ENCODE measurements at places on chromosomes 16 and 17.

DNA sequence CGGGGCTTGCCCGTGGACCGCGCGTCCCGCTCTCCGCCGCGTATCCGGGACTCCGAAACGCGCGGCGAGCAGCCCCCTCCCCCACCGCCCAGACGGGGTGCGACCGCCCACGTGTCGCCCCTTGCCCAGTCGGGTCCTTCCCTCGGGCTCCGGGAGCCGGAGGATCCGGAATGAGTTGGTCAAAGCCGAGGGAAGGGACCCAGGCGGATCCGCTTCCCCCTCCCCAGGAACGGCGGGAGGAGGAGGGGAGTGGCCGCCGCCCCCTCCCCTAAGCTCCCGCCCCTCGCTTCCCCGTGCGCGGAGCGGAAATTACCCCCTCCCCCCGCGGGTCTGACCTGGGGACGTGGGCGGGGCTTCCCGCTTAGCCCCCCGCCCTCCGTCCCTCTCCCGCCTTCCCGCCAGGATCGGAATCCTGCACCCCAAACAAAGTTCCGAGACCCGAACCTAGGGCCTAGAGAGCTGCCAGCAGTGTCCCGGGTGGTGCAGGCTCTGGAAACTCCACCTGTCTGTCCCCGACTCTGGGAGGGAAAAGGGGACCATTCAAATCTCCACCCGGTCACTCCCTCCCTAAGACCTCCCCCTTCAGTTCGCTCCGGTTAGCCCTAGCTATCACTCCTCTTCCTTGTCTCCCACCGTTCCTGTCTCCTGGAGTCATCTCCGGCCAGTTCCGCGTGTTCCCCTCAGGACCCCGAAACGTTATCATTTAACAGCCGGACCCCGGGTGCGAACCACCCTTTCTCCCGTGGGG is 1.0 kb upstream of the IGF2BP1 start:
- no peak for DNase-seq

DNA sequence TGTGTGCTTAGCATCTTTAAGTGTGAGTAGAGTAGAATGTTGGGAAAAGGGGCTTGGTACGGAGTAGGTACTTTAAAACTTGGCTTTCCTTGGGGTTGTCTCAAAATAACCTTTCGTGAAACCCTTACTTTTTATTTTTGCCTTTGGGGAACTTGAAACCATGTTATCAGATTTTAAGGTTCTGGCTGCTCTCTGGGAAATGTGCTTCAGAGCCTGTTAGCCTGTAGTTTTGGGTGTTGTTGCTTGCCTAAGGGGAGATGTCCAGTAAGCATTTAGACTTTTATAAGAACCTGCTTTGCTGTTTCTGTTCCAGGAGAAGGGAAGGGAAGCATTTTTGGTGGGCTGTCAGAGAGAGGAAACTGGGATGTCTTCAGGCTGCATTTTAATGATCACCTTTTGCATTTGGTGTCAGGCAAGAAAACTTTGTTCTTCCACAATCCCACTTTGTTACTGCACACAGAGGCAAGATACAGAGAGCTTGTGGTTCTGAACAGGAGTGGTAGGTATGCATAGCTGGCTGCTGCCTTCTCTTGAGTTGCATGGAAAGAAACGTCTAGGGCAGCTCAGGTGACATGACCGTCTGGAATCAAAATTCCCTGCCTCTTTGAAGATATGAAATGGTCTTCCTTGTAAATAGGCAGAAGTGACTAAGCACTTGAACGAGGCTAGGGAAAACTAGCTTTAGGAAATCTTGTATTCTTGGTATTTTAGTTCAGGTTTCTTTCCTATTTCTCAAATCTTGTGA is 1.7 kb downstream of the RABEP1 start:
- no peak for DNase-seq

DNA sequence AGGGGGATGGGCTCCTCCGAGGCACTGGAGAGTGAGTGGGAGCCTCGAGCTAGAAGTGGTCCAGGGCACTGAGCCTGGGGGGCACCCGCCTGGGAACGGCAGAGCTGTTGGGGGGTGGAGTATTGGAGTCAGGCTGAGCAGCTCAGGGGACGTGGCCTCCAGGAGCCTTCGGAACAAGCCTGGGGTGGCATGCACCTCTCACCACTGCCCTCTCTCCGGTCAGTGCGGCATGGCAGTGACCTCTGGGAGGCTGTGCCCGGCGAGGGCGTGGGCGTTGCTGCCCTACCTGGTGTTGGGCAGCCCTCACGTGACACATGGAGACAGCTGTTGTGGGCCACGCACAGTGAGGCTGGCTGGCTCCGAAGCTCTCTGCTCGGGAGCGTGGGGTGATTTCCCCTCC is 13.9 kb downstream of the PRSS27 start:
- DNase-seq = no peak

DNA sequence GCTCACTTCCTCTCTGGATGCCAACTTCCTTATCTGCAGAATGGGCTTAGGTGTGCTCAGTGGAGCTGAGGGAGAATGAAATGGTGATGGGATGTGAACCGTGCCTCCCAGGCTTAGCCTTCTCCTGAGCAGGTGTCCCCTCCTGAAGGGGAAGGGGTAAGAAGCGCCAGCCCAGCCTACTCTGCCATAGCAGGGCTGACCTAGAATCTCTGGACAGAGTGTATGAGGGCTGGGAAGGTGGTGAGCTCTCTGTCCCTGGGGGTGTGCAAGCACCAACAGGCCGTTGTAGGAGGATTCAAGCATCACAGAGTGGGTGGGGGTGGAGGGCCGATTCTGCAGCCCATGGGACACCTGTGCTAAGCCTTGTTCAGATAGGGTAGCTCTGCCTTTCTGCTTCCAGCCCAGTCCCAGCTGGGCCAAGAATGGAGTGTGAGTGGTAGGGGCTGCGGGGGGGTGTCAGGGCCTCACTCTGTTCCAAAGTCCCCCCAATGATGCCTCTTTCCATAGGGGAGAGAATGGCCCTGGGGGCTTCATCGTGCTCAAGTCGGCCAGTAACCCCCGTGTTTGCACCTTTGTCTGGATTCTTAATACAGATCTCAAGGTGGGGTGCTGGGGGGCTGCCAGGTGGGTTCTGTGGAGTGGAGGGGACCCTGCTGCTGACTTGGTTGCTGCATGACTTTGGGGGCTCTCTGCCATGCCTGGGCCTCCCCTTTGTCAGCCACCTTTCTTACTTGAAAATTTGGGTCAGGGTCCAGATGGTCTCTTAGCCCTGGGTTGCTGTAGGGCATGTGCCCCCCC is 3.2 kb upstream of the TCAP start:
- no peak for DNase-seq

DNA sequence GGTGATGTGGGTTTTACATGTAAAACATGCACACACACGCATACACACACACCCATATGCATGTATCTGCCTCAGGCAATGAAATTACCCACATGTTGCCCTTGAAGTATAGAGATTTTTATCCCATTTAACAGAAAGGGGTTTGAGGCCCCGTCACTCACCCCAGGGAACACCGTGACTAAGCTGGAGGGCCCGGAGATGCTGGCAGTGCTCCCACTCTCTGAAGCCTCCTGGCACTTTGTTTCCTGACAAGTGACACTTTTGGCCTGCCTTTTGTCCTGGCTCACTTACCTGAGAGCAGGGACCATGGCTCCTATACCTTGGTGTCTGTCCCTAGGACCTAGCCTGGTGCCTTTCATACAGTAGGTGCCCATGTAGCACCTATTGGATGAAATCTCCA is 50.0 kb upstream of the TNRC6C start:
- DNase-seq = no peak

DNA sequence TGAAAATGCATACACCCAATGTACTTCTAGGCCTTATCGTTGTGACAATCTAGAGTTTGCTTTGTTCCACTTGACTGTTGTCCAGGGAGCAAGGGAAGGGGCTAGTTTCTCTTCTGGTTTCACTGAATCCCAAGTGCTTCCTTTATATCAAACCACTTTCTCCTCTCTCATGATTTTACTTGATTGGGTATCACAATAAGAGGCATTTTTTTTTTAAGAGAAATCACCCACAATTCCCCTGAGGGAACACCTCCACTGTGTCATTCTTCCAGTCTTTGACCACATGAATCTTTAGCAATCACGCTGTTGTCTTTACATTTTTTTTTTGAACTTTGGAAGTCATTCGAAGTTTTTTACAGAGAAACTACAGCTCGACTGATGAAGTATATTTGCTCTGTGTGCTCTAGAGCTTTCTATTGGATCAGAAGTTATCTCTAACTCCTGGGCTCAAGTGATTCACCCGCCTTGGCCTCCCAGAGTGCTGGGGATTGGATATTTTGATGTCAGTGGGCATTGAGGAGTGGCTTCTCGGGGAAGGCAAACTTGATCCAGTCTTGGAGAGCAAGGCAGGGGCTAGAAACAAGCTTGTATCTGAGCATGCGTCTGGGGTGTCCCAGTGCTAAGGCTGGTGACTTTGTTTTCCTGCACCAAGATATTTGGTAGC is 3.0 kb downstream of the CDH1 start:
- no peak for DNase-seq

DNA sequence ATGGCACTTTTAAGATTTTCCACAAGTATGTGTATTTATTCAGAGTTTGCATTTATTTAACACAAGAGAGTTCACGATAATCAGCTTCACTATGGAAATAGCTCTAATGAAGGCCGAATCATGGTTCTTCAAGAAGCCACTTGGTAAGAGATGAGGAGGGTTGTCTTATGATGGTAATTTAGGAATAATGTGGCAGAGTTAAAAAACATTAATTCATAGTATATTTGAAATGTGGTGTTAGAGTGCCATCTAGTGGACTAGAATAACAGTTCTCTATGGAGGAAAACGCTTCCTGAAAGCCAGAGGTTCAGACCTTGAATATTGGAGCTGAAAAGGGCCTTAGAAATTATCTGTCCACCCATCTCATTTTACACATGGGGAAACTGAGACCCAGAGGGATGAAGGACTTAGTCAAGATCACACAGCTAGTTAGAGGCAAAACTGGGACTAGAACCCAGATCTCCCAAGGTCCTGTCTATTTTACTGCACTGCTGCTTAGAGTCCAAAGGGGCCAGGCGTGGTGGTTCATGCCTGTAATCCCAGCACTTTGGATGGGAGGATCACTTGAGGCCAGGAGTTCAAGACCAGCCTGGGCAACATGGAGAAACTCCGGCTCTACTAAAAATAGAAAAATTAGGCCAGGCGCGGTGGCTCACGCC is 33.8 kb upstream of the KPNB1 start:
- peak; percentile 54 for DNase-seq

DNA sequence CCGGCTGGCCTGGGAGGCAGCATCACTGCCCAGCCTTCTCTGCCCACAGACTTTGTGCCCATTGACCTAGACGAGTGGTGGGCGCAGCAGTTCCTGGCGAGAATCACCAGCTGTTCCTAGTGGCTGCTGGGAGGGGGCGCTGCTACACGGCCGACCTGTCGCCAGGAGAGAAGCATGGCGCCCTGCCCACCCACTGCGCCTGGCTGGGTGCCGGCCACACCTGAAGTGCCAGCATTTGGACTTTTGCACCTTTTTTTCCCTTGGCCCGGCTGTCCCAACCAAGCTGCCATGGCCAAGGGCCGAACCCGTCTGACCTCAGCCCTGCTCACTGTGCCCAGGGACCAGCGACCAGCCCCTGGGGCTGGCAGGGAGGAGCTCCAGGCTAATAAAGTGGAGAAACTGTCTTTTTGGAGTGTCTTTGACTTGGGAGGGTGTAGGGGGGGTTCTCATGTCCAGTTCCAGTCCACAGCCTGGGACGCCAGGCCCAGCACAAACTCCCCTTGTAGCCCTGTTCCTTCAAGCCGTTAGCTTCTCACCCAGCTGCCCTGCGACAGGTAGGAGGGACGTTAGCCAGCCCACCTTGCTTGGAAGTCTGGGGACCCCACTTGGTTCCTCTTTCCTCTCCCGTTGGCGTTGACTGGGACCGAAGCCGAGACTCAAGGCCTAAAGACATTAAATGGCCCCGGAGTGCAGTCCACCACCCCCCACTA is 939 bp upstream of the WDR90 start:
- peak; percentile 22 for DNase-seq

GRCh38 chr17:78998311-78999055 is 11.1 kb downstream of the CANT1 start:
- DNase-seq = no peak

GRCh38 chr17:63486317-63487013 is 9.6 kb downstream of the ACE start:
- no peak for DNase-seq

DNA sequence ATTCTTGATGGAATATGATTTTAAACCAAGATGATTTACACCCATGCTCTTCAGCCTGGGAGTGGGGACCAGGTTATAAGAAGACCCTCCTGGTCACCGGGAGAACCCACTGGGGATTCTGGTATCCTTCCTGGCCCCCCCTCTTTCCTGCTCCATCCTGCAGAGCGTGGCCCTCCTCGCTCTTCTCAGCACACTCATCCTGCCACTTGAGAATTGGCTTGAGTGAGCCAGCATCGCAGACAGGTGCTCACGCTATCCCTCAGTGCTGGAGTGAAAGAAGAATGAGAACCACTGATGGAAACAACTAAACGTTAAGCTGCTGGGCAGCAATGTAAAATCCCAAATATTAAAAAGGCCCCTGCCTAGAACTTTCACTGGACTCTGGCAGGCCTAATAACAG is 98.0 kb downstream of the CYTH1 start:
- no peak for DNase-seq

- DNase-seq = peak; percentile 51
These were observed 2.5 kb downstream of the RSL1D1 start for GRCh38 chr16:11848842-11849241.

GRCh38 chr17:9941305-9941704 is 36.2 kb upstream of the RCVRN start:
- DNase-seq = no peak

- DNase-seq = no peak
These were observed 18.1 kb downstream of the SDK2 start for GRCh38 chr17:73625991-73626673.

- DNase-seq = peak; percentile 66
These were observed 9.8 kb downstream of the NTHL1 start for GRCh38 chr16:2037647-2038381.

- no peak for DNase-seq
These were observed 1.3 kb downstream of the IL34 start for GRCh38 chr16:70647441-70648359.

GRCh38 chr16:75660321-75660720 is 12.7 kb downstream of the TERF2IP start:
- DNase-seq = no peak

- DNase-seq = peak; percentile 29
These were observed 405 bp upstream of the ACE start for GRCh38 chr17:63476459-63476853.

DNA sequence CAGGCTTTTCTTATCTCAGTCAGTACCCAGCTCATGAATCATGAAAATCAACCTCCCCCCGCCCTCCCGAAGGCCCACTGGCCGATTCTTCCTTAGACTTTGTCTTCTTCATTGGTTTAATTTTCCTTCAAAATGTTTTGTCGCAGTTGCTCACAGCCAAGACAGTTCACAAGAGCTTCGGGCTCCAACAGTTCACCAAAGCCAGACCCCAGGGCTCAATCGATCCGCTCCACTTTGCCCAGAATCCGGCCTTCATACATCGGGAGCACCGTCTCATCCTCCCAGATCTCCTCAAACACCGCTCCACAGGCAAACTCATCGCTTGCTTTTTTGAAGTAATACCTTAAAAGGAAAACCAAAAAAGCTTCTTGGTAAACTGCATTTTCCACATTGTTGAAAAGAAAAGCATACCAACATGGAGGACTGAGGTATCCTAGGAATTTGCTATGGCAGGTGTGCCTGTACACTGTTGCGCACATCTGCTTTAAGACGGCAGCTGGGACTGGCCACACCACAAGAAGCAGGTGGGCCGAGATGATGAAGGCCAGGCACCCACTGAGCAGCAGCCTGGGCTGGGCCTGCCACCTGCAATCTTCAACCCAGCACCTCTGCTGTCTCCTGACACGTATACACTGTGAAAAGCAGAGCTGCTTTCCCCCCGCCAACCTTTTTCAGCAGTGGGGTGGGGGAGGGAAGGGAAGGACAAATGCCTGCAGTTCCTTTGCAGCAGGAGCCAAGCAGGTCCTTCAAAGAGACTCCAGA is 31.5 kb downstream of the AXIN2 start:
- no peak for DNase-seq

Measured in fibroblast of skin of right biceps (primary cell).